D341Med (cell line): ENCODE measurements at places on chromosomes 4 and X.

- no peak for DNase-seq
Measured at GRCh38 chrX:11949291-11949690, 189.0 kb upstream of the FRMPD4 start.

DNA sequence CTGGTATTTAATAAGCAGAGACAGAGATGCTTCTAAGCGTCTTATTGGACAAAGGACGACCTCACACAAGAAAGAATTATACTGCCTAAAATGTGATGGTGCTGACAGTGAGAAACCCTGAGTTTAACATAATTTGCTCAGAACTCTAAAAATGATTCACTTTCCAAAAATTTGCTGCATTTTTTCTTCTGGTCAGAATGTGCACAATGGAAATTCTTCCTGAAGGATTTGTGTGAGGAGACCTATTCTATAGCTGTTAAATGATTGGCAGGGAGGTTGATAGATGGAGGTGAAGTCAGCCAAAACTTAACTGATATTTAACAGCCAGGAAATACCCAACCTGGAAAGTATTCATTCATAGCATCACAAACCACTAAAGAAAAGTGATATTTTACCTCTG lies 1.7 kb downstream of the MAGEC3 start:
- DNase-seq, result no peak

- DNase-seq, result no peak
Measured at GRCh38 chr4:20543131-20543530, 157.1 kb upstream of the PACRGL start.

DNA sequence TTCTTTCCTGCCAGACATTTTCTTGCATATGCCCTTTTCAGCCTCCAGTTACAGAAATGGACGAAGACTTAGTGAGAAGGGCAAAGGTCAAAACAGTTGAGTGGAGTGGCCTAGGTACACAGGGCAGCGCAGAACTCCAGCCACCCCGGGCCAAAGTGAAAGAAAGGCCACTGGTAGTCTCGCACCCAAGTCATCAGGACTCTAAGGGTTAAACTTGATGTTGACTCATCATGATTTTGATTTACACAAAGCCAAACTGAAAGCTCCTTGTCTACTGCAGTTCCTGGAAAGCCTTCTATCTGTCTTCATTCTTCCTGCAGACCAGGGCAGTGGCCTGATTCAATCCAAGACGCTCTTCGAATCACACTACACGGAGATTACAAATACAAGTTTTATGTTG lies 2.6 kb upstream of the IL13RA1 start:
- no peak for DNase-seq

DNA sequence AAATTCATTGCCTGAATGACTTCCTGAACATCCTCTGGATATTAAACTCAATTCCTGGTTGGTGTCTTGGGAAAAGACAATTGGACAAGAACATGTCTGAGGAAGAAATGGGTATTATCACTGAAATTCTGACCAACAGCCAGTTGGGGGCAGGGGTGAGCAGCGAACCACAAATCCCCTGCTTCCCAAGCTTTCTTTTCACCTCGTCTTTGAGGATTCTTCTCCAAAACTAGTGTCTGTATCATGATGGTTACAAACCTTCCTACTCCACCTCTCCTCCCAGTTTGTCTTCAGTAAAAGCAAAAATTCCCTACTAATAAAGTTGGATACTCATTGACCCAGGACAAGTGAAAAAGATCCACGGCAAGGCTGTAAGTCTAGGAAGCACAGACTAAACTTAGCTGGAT lies 48.3 kb upstream of the WDR1 start:
- DNase-seq, result peak; percentile 55
